ENCODE measurements at places on chromosomes 12 and 14.

DNA sequence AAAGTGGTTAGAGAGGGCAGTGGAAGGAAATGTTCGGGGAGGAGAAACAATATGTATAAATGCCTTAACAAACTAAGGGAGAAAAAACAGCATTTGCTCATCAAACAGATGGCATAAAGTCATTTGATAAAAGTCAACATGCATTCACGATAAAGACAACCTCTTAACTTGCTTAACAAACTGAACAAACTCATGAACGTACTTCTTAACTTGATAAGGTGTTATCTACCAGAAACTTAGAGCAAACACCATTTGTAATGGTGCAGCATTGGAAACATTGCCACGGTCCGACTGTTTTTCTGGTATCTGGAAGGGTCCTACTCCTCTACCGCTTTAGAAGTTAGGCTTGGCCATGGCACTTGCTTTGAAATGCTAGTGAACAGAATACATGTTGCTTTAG, 4.2 kb upstream of the RPS6KL1 start:
- DNase-seq, result no peak

GRCh38 chr14:99608591-99608990, 4.6 kb upstream of the CCDC85C start:
- no peak for DNase-seq

DNA sequence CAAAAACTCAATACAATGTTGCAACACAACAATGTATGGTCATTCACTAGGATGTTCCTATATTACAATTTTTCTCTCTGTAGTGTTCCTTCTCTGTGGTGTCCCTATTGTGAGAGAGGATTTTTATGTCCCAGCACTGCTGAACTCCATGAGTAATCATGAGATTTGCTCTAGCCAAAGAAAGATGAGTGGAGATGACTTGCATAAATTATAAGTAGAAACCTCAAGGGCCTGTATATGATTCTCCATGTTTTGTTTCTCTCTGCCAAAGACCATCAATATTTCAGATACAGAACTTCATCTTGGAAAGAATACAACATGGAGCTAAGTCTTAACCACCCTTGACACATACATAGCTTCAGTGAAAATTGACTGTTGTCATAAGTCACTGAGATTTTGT, 579.1 kb downstream of the TMTC2 start:
- no peak for DNase-seq

- DNase-seq, result no peak
These were observed 181.0 kb downstream of the ADGRD1 start for GRCh38 chr12:131134523-131135310.

DNA sequence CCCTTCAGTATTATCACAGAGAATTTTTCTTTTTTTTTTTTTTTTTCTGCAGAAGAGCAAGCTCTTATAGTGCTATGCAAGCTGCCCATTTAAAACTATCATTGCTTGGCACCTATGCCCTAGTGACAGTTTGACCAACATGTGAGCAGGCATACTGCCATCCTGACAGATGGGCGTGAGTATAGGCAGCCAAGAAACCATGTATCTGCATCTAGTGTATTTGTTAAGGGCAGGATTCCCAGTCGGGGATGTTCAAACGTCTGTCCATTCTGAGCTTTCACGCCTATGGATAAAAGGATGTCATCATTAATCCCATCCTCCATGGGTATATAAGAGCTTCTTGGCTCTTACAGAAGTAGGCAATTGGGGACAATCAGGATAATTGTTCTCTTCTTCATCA, 8.8 kb downstream of the VRK1 start:
- no peak for DNase-seq

DNA sequence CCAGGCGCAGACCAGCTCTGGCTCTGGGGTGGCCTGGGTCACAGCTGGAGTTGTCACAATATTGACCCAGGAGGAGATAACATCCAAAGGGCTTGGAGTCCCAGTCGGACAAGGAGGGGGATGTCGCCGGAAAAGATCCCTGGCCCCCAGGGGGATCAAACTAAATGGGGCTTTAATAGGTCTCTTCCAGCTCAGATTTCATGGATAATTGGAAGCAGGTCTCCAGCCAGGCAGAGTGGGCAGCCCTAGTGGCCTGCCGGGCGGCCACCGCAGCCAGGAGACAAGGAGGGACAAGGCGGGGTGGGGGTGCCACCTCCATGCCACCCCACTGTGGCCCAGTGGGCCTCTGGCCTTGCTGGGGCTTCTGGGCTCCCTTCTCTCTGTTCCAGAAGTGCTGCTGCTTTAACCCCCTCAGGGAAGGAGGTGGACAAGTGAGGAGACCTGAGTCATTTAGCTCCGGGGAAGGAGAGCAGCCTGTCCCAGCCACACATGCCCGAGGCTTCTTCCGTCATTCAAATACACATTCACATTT, 23.1 kb upstream of the PGF start:
- DNase-seq, result no peak

- no peak for DNase-seq
These were observed 38.4 kb upstream of the FOXN3 start for GRCh38 chr14:89455412-89455811.

GRCh38 chr14:20998674-20999366, at the start of gene SLC39A2:
SLC39A2 (plus strand) TSS chr14:20999293; CDS start chr14:20999447, 154 bp downstream.
- DNase-seq, result no peak

DNA sequence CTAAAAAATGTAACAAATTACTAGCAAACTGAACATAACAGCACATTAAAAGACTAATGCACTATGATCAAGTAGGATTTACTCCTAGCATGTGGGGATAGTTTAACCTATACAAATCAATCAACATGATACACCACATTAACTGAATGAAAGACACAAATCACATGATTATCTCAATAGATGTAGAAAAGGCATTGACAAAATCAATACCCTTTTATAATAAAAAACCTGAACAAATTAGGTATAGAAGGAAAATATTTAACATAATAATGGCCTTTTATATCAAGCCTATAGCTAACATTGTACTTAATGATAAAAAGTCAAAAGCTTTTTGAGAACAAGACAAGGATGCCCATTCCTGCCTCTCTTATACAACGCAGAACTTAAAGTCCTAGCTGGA, 540.0 kb downstream of the RERGL start:
- no peak for DNase-seq

- no peak for DNase-seq
These were observed 15.2 kb upstream of the RNASE12 start for GRCh38 chr14:20606190-20606901.

DNA sequence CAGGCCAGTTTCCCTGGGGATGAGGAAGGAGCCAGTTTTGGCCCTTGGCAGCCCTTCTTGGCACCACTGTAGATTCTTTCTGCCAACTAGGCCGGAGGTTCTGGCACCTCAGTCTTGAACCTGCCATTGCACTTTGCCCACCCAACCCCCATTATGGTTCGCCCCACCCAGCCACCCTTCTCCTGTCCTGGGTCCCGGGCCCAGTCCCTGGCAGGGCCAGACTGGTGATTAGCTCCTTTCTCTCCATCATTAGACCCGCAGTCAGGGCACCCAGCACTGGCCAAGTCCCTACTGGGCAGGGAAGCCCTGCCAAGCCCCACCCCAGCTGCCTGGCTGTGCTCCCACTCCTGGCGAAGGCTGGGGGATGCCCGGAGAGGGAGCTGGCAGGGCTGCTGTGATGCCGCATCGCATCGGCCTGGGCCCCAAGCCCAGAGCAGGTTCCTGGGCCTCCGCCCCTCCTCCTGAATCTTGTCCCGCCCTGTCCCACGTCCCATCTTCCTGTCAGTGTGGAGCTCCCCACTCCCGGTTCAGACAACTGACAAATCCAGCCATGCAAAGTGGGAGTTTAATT, 9.8 kb downstream of the FAM222A start:
- DNase-seq, result no peak

GRCh38 chr12:52055731-52056711, 4.8 kb downstream of the NR4A1 start:
- DNase-seq, result no peak

DNA sequence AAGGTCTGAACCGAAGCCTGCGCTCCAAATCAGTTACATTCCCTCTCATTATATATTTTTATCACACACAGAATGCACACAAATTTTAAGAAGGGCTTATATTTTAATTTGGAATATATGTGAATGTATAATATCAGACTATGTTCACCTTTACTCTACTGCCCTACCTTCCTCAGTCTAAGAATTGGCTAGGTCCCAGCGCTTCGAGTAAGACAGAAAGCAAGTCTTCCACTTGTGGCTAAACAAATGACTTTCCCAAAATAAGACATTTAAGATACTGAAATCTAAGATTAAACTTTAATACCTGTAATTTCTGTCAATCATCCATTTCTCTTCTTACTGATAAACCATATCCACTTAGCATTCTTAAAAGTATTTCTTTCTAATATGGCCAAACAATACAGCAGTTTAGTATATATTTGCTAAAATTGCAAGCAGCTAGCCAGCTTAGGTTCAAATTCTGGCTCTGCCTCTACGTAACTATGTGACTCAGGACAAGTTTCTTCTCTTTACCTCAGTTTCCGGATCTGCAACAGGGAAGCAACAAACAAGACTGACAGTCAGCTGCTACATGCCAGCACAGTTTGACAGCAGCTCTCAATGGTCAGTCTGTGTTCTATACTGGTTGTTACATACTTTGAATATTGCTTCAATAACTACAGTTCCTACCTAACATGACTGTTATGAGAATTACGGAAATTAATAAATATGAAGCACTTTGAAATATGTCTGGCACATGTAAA, 2.0 kb downstream of the INTS13 start:
- DNase-seq, result no peak

- DNase-seq, result no peak
These were observed 48.8 kb downstream of the BICDL1 start for GRCh38 chr12:120037851-120038250.

DNA sequence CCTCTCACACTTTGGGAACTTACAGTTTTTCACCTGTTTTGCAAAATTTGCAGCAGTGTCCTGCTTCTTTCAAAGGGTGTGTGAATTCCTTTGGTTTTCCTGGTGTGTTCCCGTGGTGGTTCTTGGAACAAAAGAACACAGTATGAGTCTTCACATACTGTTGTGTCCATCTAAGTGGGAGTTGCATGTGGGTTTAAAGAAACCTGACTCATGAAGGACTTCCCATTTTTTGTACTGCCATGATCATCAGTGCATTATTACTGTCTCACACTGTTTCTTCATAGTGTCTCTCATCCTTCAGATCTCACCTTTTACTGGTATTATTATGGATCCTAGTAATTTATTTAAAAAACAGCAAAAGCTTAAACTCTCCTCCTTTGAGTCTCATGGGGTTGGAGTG, 3.8 kb upstream of the GZMH start:
- DNase-seq, result no peak

GRCh38 chr12:85273381-85274314, 6.4 kb upstream of the ALX1 start:
- no peak for DNase-seq

DNA sequence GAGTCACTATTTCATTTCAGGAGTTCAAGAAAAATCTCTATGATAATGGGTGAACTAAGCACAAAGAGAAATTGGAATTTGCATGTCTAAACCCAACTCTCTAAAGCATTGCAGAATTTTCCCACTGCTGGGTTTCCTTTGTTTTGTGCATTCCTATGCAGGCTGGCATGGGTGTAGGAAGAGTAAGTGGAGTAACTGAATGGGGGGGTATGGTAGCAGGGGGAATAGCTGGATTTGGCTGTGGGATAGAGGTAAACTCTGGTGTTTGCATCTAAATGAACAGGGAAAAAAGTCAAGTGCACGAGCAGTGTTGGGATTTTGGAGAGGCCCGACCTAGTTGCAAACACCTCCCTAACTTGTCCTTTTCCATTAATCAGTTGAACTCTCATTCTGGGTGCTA, 159.1 kb downstream of the ANO4 start:
- DNase-seq, result no peak

GRCh38 chr14:38256533-38256840, 594 bp upstream of the CLEC14A start:
- no peak for DNase-seq

GRCh38 chr14:99255621-99256482, 16.1 kb downstream of the BCL11B start:
- DNase-seq, result no peak

DNA sequence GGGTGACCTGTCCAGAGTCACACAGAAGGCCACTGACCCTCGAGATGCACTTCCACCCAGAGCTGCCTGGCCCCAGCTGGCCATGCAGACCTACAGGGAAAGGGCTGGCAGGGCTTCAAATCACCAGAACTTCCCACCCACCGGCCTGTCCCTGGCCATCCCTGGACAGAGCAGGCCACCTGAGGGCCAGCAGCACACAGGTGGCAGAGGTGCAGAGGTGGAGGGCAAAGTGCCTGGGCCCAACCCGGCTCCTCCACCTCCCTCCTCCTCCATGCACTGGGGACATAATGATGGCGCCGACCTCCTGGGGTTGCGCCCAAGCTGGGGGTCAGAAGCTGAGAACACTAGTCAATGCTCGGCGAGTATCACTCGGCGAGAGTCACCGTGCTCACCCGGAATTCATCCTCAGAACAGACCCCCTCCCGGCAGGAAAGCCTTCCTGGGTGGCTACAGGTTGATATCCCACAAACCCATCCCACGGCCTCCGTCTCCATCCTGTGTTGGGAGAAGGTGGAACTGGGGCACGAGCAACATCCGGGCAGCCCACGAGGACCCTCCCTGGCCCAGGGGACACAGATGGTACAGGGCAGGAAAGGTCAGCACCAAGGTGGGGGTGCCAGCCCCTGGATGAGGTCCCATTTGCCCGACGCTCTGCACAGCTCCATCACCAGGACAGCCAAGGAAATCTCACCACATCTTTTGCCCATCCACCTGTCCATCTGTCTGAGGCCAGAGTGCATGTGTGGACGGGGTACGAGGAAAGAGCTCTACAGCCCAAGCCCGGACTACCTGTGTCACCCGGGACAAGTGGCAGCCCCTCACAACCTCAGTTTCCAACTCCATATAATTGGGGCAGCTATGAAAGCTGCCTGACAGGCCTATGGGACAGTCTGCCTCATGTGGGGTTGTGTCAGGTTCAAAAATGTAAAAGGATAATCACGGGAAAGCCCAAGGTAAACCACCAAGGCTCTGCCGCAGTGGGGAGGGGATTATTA, 10.8 kb downstream of the BEGAIN start:
- no peak for DNase-seq

- no peak for DNase-seq
These were observed 592.2 kb downstream of the ETNK1 start for GRCh38 chr12:23217158-23217557.

DNA sequence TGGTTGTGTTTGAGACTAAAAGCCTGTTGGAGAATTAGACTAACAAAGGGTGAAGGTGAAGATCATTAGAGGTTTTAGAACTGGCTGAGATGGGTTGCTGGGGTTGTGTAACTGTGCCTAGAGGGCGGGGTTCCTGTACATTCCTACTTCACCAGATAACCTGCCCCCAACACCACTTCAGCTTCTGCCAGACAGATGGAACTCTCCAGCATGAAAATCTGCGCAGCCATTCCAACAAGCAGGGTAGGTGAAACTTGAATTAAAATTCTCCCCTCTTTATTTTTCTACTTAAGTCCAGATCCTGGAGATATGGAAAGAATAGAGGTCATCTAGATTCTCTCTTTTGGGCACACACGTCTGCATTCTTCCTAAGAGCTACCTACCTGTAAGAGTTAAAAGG, 6.0 kb downstream of the FOXG1 start:
- no peak for DNase-seq

- no peak for DNase-seq
These were observed 73.5 kb downstream of the ARMH4 start for GRCh38 chr14:58078471-58078870.

- no peak for DNase-seq
These were observed 7.3 kb upstream of the IFI27L2 start for GRCh38 chr14:94136575-94137331.

All from GF-D8 (cell line).